Vein endothelial cell (primary cell): ENCODE measurements at places on chromosomes 2 and 18. TPM values are rescaled to one million over a fixed set of nuclear protein-coding genes. Genes with fewer than 3 reads are reported as not detected.

SLC38A11 gene
- not detected in 2 replicates for total RNA-seq

GALNT5 gene
- total RNA-seq, result not detected in 2 replicates

ABHD1 gene
- total RNA-seq, result under 0.01 TPM in 1 of 2 replicates, not detected in the other

POTEI gene
- total RNA-seq, result 0.33 and 0.48 TPM in 2 replicates

KLHL41 gene
- total RNA-seq, result 0.19 TPM in 1 of 2 replicates, not detected in the other

NTSR2 gene
- not detected in 2 replicates for total RNA-seq

XDH gene
- not detected in 2 replicates for total RNA-seq

LIMS3 gene
- 16.0 and 34.9 TPM in 2 replicates for total RNA-seq

UGT1A5 gene
- not detected in 2 replicates for total RNA-seq

DSEL gene
- 25.1 and 26.8 TPM in 2 replicates for total RNA-seq

PSMA8 gene
- not detected in 2 replicates for total RNA-seq

LMAN1 gene
- 142 and 185 TPM in 2 replicates for total RNA-seq

PLGLB1 gene
- total RNA-seq, result 0.57 and 1.3 TPM in 2 replicates

MRPL33 gene
- total RNA-seq, result 76.3 and 105 TPM in 2 replicates

DSC1 gene
- not detected in 2 replicates for total RNA-seq

CTLA4 gene
- not detected in 2 replicates for total RNA-seq

PCARE gene
- not detected in 2 replicates for total RNA-seq

SERPINB10 gene
- total RNA-seq, result not detected in 2 replicates

ZNF804A gene
- 0.33 and 0.38 TPM in 2 replicates for total RNA-seq

KCNF1 gene
- total RNA-seq, result 1.3 and 2.3 TPM in 2 replicates

LIMS4 gene
- 65.4 and 111 TPM in 2 replicates for total RNA-seq

CCDC138 gene
- total RNA-seq, result 7.2 and 9.2 TPM in 2 replicates

CTAGE1 gene
- total RNA-seq, result under 0.01 TPM in 1 of 2 replicates, not detected in the other

SP140L gene
- total RNA-seq, result 8.5 and 15.4 TPM in 2 replicates

PRSS56 gene
- not detected in 2 replicates for total RNA-seq

GPR45 gene
- not detected in 2 replicates for total RNA-seq
